ENCODE measurements at places on chromosomes 5 and 9.

DNA sequence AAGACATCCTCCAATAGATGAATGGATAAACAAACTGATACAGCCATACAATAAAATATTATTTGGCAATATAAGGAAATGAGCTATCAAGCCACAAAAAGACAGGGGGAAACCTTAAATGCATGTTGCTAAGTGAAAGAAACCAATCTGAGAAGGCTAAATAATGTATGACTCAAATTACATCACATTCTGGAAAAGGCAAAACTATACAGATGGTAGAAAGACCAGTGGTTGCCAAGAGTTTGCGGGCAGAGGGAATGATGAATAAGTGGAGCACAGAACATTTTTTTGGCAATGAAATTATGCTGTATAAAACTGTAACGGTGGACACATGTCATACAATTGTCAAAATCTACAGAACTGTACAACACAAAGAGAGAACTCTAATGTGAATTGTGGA is 63.3 kb downstream of the CSF2 start:
- DNase-seq = peak; percentile 41

DNA sequence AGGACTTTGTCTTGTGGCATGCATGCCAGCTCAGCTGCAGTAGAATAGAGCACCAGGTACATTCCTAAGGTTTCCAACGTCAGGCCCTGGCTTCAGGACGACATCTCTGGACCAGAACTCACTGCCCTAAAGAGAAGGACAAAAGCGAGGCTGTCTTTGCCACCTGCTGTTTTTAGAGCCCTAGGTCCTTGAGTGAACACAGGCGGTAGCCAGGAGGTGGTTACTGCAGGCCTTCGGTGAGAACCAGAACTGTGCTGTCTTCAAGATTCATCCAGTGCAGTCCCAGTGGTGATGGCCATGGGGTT is 288.9 kb upstream of the CDH18 start:
- DNase-seq = no peak

DNA sequence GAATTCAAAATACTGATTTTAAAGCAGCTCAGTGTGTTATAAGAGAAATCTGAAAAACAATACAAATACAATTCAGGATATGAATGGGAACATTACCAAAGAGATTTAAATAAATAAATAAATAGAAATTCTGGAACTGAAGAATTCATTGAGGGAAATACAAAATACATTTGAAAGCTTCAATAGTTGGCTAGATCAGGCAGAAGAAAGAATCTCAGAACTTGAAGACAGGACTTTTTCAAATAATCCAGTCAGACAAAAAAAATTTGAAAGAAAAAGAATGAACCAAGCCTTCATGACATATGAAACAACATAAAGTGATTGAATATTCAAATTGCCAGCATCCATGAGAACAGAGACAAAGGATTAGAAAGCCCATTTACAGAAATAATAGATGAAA is 59.6 kb upstream of the TLX3 start:
- DNase-seq = no peak

DNA sequence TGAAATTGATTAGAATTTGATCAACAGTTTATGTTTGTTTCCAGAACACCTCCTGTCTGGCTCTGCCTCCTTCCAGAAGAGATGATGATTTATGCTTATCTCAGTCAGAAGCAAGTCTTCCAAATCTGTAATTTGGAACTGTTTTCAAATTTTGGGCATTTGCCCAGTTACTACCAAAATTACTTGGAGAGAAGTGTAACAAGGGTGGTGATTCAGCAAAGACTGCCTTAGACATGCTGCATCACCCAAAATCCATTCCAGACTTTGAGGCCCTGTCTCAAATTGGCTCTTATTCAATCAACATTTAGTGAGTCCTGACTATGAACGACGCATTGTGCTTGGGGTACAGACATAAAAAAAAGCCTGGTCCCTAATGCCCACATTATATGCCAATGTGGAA is 89.4 kb downstream of the SH3TC2 start:
- no peak for DNase-seq

GRCh38 chr5:111585291-111585690 is 73.0 kb upstream of the STARD4 start:
- peak; percentile 54 for DNase-seq

- DNase-seq = peak; percentile 79
Measured at GRCh38 chr9:3912817-3913216, 387.0 kb upstream of the RFX3 start.

- DNase-seq = peak; percentile 65
Measured at GRCh38 chr5:50744776-50745175, 78.3 kb downstream of the PARP8 start.

- DNase-seq = no peak
Measured at GRCh38 chr9:113238859-113239232, 17.5 kb downstream of the SLC31A1 start.

DNA sequence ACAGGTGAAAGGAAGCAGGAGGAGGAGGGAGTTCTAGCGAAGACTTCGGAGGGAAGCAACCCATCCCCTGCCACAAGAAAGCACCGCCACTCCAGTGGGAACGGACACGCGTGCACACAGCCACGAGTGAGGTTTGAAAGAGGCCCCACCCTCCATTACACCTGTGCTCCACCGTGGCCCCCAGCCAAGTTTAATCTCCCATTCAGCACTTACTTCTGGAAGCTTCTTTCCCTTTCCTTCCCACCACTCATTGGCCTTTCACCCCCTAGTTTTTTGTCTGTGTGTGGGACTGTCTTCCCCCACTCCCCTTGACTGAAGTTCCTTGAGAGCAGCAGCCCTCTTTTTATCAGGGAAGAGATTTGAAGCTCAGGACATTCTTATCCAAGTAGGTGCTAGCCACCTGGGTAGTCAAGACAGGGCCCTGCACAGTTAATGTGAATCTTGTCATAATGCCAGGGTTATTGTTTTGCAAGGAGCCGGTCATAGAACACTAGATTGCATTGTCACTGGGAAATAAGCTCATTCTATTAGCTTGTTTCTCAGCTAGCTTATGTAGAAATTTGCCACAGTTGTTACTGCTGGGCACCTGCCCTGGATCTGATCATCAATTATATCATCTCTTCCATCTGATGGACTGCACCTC is 256.0 kb downstream of the DOCK8 start:
- no peak for DNase-seq

- DNase-seq = peak; percentile 65
Measured at GRCh38 chr5:139091439-139092156, 106.6 kb downstream of the SIL1 start.

DNA sequence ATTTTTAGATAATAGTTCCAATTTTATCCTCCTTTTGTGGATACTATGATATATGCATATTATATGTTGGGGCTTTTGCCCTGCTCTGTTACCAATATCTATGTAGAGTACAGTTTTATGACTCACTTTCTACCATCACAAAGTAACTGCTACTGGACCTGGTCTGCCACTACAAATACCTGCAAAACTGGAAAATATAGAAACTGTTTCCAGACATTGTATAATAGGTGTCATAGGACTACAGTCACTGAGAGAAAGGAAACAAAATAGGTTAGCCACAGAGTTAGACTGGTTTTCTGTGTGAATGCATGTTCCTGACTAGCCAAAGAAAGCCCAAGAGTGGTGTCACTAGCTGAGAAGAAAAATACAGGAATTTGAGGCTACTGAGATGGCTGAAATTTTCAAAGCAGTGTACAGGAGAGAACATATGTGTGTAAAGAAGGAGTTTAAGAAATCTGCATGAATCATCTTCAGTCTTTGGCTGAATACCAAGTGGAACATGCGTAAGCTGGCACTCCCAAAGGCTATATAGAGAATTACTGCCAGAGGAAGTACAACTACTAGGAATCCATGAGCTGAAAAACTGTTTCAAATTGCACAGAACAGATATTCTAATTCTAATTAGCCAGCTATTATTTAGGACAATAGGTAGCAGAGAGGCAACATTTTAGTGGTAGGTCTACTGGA is 29.0 kb upstream of the FAM174A start:
- peak; percentile 93 for DNase-seq

GRCh38 chr9:130128733-130129431 is 43.3 kb upstream of the NCS1 start:
- peak; percentile 94 for DNase-seq

DNA sequence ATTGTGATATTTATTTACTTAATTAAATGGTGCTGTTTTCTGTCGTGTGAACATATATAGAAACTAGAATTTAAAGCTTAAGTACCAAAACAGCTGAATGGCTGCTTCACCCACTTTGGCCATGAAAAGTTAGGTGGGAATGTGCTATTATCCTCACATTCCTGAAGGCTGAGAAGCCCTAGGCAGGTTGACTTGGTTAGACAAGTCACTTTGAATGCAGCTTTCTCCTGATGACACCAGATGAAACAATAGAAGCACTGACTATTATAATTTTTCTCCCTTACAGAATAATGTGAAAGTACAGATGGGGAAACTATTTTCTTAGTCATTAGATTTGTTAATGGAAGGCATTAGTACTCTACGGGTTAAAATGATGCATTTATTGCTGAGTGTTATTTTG is 65.1 kb upstream of the C5orf46 start:
- DNase-seq = no peak

DNA sequence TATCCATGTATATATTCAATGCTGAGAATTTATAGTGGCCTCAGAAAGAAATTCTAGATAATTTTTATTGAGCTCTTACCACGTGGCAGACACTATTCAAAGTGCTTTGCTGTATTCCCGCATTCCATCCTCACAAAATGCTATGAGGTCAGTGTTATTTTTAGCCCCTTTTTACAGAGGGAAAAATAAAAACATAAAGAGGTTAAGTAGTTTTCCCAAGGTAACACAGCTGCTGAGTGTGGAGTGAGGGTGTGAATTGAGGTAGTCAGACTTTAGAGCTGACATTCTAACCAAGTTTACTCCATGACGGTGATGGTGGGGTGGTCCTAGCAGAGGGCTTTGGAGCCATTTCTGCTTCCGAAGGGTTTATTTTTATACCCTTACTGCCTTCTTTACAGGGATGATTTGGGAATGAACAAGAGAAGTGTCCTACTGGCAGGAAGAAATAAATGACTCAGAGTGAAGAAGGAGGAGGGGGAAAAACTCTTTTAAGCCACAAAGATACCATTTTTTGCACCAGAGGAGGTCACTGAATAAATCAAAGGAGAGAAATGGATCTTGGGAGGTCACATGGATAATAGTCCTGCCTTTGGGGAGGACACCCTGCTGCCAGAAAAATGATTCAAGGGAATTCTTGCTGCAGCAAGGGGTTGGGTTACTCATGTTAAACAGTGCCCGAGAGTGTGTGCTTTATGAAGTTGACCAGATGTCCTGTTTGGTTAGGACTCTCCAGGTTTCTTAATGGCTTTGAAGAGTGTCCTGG is 76.1 kb downstream of the HMHB1 start:
- peak; percentile 66 for DNase-seq

- peak; percentile 56 for DNase-seq
Measured at GRCh38 chr5:122999947-123000563, 36.5 kb downstream of the PPIC start.

DNA sequence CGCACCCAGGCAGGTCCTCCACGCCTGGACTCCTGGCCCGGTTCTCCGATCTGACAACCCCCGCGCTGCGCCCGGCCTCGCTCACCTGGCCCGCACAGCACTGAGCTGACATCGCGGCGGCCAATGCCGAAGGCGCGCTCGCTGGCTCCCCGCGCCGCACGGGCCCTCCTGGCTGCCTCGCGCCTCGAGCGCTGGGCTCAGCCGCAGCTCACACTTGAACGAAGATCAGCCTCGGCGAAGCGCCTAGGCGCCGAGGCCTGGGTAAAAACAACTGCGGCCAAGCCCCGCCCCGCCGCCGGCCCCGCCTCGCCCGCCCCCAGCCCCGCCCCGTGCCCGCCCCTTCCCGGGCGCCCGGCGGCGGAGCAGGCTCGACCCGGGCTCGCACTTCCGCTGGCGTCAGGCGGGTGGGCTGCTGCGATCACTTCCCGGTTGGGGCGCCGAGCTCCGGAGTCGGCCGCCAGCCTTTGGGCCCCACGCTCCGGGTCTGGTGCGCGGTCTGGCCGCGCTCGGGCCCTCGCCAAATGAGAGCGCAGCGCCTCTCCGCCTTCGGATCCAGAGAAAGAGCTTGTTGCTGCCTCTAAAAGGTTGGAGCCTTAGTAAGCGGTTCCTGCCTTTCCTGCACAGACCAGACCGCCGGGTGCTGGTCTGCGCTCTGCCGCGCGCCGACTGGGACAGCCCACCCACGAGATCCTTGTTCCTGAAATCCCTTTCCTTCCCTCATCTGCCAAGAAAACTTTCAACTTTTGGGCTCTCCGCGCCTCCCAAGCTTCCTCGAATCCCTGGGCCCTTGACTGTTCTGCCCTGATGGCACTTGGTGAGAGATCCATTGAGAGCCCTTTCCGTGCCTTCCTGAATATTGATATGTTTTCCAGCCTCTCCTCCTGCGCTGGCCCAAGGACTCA is at the start of gene SERINC5:
SERINC5 (minus strand) TSS at position 238 of the 902 bp plus-strand sequence; CDS start at position 112, 126 bp downstream.
- peak; percentile 78 for DNase-seq

DNA sequence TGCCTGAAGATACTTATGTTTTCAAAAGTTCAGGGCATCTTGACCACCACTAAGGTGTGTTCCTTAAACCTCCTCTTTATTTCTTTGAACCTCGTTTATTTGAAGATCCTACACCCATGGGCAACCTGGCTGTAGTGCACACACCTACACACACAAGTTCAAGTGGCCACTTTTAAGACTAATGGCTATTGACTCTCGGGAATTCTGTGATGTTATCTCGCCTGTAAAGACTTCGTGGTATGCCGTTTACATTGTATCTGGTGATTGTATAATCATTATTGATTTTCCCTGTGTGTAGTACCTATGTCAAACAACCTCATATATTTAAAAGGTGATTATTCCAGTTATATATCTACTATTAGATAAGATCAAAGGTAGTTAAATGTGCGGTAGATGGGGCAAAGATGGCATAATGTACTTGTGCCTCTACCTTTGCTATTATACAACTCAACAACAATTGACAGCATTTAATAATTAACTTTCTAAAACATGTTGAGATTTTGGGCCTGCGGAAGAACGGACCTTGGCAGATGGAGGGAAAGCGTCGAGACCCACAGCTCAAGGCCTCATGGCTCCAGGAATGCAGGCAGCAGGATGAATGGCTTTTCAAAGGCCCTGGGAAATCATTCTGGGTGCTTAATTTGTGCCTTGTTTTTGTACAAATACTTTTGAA is 51.4 kb upstream of the IRX2 start:
- DNase-seq = no peak

DNA sequence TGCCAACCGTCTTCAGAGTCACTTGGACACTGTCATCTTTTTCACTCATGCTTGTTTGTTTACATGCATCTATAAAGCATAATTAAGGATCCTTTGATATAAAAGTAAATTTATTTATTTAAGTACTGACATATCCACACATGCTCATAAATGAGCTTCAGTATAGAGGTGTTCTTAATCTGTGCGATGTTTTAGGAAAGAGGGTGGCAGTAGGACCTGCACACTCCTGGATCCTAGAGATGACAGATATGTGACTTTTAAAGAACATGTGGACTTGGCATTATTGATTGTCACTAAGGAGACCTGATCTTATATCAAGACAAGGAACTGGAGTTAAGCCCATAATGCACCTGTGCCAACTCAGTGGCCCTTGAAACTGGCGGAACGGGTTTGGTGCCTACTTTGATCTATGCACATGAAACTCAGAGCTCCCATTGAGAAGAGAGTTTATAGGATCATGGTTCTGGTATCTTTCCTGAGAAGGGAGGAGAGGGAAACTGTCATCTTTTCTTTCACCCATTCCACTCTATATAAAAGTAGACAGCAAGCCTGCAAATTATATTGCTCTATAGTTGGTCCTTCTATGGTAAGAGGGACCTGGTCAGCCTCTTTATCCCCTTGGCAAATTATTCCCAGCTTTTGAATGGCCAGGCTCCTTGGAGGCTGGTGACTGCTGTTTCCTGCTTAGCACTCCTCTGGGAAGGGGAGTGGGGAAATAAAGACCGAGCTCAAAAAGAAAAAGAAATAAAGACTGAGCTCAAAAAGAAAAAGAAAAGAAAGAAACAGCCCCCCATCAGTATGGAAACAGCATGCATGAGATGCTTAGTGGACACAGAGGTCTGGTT is 57.8 kb upstream of the LIFR start:
- DNase-seq = no peak

- no peak for DNase-seq
Measured at GRCh38 chr9:107952773-107953172, 463.2 kb upstream of the KLF4 start.

All from choroid plexus epithelial cell (primary cell).